ENCODE measurements at places on chromosomes 1 and 21.

GRCh38 chr1:77605246-77606026, 77.0 kb downstream of the ZZZ3 start:
- no peak for DNase-seq

DNA sequence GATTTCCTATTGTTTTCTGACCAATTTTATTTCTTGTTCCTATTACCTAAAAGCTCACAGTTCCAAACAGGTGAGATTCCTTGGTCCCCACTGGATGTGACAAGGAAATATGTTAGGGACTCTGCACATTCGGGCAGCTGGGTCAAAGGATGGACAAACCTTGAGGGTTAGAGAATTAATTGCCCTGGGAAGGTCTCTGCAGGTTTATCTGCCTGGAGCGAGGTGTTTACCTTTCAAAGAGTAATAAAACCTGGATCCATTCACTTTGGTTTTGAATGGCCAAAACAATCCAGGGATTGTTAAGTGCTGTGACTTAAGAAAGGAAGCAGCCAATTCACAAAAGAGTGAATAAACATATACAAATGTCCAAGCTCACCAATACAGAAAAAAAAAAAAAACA, 33.6 kb upstream of the RAB4A start:
- no peak for DNase-seq

GRCh38 chr1:150152182-150152536, 2.4 kb downstream of the PLEKHO1 start:
- no peak for DNase-seq

GRCh38 chr1:207051191-207051943, at the start of gene YOD1:
Gene YOD1 (minus strand): TSS chr1:207051208. CDS start chr1:207051030, 178 bp downstream.
- no peak for DNase-seq
